ENCODE measurements at places on chromosomes 1 and 21. TPM values are rescaled to one million over a fixed set of nuclear protein-coding genes. Genes with fewer than 3 reads are reported as not detected.

Gene PKN2
- total RNA-seq, result 22.2 TPM

Gene DNAI4
- 1.7 TPM for total RNA-seq

Gene NLRP3
- not detected for total RNA-seq

Gene DMRTA2
- not detected for total RNA-seq

Gene BATF3
- total RNA-seq, result 1.6 TPM

Gene NGF
- total RNA-seq, result 12.5 TPM

Data from IMR-90 (cell line).